ENCODE measurements at places on chromosomes 16 and 17. TPM values are rescaled to one million over a fixed set of nuclear protein-coding genes. Genes with fewer than 3 reads are reported as not detected.

ARL5C gene
- total RNA-seq = not detected

ITPRIPL2 gene
- total RNA-seq = 2.7 TPM

KRTAP3-2 gene
- not detected for total RNA-seq

ATAD5 gene
- total RNA-seq = 7.9 TPM

CSNK2A2 gene
- total RNA-seq = 33.4 TPM

SLFN11 gene
- total RNA-seq = 3.7 TPM

UNC13D gene
- total RNA-seq = 1.2 TPM

CDH8 gene
- total RNA-seq = 41.6 TPM

CES4A gene
- total RNA-seq = 8.1 TPM

SLC35G6 gene
- not detected for total RNA-seq

NUPR1 gene
- 0.25 TPM for total RNA-seq

KRTAP4-9 gene
- not detected for total RNA-seq

HOXB6 gene
- total RNA-seq = not detected

INCA1 gene
- 0.25 TPM for total RNA-seq

RAB37 gene
- 0.49 TPM for total RNA-seq

CEMP1 gene
- total RNA-seq = not detected

TP53TG3 gene
- total RNA-seq = not detected

WNK4 gene
- total RNA-seq = 0.74 TPM

TERB1 gene
- 0.25 TPM for total RNA-seq

SNAI3 gene
- under 0.01 TPM for total RNA-seq

PRR29 gene
- total RNA-seq = 1.5 TPM

KIFC3 gene
- 36.9 TPM for total RNA-seq
